Glutamatergic neuron (in vitro differentiated cells): ENCODE measurements at places on chromosomes 6 and 20.
A peak's percentile ranks its signal among the peaks of the same experiment; 100 is the strongest.

DNA sequence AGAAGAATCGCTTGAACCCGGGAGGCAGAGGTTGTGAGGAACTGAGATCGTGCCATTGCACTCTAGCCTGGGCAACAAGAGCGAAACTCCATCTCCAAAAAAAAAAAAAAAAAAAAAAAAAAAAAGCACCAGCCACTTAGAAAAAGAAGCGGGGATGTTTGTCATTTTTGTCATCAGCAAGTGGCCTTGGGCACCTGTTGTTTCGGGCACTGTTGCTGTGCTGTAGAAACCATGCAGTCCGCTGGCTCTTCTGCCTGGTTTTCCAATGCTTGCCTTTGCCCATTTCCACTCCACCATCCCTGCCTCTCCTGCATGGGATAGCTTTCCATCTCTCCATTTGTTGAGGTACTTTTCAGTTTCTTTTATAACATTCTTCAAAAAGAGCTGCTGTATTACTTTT is 129.3 kb downstream of the ARID1B start:
- DNase-seq: no peak

DNA sequence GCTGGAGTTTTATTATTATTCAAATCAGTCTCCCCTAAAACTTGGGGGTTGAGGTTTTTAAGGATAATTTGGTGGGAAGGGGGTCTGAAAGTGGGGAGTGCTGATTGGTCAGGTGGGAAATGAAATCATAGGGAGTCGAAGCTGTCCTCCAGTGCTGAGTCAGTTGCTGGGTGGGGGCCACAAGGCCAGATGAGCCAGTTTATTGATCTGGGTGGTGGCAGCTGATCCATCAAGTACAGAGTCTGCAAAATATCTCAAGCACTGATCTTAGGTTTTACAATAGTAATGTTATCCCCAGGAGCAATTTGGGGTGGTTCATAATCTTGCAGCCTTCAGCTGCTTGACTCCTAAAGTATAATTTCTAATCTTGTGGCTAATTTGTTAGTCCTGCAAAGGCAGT is 146.0 kb upstream of the SPACA1 start:
- DNase-seq: no peak

GRCh38 chr20:20664795-20665589 is 47.5 kb downstream of the RALGAPA2 start:
- DNase-seq: no peak

DNA sequence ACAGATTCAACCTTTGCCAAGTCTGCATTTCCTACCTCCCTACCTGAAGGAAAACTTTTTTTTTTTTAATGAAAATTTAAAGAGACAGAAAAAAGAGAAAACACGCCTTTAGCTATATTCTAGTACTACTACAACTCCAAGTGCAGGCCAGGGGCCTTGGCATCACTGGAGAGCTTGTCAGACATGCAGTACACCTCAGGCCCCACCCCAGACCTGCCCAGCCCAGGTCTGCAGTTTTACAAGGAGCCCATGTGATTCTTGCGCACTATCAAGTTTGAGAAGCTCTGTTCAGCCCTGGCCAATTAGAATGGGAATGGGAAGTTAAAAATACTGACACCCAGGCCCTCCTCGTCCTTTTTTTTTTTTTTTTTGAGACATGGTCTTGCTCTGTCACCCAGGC is 85.0 kb downstream of the NFATC2 start:
- DNase-seq: no peak

DNA sequence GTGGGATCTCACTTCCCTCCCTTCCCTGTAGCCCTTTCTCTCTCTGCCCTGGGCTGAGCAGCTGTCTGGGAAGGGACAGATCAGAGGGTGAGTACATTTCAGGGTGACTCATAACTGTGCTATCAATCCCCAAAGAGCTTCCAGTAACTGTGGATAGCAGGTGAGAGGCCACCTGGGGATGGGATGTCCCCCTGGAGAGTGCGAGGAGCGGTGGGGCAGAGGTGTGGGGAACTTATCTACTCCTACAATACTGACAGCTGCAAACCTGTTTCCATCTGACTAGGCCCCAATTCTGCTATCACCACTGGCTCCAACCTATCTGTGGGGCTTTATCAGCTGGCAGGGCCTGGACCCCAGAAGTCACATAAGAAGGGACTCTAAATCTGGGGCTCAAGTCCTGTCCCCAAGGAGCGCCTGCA is 32.6 kb downstream of the KCNK5 start:
- DNase-seq: no peak

DNA sequence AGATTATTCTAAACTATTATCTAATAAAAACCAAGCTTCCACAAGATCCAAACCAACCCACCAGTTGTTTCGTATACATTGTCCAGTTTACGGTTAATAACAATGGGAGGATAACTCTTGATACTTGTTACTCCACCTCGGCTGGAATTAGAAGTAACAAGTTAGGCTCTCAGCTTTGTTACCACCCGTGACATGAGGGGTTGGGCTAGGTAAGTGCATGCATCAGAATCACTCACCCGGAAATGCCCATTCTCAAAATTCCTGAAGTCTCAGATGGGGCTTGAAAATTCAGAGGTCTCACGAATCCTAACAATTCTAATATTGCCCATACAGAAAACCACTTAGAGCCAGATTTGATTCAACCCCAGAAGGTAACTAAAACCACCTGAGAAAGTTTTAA is 27.0 kb upstream of the SERPINB1 start:
- DNase-seq: no peak

DNA sequence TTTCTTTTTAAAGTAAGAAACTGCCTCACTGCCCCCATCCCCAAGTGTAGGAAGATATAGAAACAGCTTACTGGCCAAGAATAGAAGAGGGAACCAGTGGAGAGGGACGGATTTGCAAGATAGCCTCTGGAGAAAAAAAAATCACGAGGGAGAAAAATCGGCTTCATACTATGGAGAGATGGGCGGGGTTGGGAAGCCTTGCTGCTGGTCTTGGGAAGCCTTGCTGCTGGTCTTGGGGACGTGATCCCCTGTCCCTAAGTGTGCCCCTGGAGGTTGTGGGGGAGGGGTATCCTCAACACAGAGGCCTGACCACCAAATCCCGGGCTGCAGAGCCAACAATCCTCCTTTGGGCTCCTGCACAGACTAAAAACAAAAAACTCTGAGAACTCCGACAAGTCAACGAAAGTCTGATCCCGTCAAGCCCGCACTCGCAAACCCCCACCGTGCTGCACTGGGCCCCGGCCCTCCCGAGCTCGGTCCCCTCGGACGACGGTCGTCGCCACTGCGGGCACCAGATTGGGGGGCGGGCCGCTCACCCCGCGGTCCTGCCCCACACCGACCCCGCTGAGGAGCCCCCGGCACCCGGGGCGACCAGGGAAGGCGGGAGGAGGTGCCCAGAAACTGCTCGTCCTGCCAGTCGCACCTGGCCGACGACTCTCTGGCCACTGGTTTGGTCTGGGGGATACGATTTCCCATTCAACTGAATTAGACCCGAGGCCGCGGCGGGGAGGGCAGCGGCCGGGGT is 750 bp downstream of the MAP7 start:
- peak; percentile 19 for DNase-seq

GRCh38 chr6:34771727-34772126 is 14.4 kb downstream of the SNRPC start:
- DNase-seq: no peak

DNA sequence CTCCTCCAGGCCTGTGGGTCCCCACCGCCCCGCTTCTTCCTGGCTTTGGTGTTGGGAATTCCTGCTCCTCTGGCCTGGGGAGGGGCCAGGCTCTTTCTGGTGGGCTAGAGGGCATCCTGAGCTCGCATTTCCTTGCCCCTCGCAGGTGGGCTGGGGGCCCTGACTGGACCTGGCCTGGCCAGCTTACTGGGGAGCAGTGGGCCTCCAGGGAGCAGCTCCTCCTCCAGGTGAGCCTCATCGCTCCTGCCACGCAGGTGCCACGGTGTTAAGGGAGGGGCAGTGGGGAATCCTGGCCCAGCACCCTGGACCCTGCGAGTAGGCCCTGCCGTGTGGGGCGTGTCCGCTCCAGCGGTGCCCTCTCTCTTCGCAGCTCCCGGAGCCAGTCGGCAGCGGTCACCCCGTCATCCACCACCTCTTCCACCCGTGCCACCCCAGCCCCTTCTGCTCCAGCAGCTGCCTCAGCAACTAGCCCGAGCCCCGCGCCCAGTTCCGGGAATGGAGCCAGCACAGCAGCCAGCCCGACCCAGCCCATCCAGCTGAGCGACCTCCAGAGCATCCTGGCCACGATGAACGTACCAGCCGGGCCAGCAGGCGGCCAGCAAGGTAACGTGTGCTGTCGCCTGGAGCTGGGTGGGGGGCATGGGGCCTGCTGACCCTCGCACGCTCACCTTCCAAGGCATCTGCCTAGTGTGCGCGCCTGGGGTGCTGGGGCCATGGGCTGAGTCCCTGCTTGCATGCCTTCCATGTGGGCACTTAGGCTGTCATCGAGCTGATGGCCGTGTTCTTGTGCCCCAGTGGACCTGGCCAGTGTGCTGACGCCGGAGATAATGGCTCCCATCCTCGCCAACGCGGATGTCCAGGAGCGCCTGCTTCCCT is 4.7 kb downstream of the ADRM1 start:
- DNase-seq: no peak

DNA sequence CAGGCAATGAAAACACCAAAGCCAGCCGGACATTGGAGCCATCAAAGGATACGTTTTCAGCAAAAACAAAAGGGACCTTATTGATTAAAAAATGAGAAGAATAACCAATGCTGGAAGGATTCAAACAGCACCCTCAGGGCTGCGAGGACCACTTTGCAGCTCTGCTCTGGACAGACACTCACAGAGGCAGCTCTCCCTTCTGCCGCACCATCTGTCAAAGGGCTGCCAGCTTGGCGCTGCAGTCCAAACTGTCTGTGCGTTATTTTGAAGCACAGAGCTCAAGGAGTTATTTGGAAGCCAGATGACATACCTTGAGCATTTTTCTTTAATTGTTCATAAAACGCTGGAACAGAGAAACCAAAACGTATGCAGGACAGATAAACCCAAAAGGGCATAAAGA is 85.2 kb downstream of the KIF16B start:
- DNase-seq: peak; percentile 82

DNA sequence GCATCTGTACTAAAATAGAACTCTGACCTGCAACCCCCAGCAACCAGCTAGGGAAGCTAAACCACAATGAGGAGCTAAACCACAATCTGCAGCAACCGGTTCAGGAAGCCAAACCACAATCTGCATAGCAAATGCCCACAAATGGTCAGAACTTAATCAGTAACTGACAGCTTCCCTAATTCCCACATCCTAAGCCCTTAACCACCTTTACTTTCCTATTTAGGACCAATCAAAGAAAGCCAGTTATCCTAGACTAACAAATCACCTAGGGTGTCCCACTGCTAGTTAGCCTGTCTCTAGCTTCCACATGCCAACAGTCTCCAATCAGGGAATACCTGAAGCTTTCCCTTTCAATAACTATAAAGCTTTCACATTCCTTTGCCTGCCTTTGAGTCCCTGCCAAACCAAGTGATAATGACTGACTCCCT is 424.6 kb upstream of the PTCHD4 start:
- DNase-seq: no peak

GRCh38 chr6:20566109-20566508 is 31.9 kb downstream of the CDKAL1 start:
- DNase-seq: no peak

DNA sequence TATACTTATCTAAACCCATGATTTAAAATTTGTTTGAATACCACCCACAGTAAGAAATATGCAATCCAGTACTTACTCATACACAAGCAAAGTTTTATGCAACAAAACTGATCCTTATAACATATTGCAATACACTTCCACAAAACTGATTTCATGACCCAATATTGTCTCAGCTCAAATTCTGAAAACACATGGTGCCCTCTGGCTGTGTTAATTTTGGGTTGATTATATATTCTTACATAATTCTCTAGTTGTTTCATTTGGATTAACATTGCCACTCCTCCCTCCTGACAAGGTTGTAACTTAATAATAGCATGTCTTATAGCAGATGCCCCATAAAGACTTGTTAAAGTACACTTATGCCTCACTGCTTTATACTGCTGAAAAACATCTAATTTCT is 73.0 kb upstream of the TULP1 start:
- no peak for DNase-seq

DNA sequence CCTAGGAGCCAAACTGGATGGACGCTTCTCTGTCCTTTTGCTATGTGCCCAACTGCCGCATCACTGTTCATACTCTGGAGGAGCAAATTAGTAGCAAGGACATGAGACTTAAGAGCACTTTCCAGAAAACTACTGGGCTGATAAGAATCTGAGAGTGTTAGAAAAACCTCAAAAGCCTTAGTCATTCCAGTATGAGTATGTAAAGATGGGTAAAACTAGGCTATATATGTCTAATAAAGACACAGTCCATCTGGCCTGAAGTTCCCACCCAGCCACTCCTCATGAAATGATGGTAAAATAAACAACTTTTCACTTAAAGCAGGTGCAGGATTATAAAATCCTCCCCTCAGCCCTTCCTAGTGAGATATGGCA is 30.6 kb downstream of the SHLD1 start:
- no peak for DNase-seq

GRCh38 chr6:137165375-137166246 is 7.8 kb downstream of the IL22RA2 start:
- DNase-seq: no peak

DNA sequence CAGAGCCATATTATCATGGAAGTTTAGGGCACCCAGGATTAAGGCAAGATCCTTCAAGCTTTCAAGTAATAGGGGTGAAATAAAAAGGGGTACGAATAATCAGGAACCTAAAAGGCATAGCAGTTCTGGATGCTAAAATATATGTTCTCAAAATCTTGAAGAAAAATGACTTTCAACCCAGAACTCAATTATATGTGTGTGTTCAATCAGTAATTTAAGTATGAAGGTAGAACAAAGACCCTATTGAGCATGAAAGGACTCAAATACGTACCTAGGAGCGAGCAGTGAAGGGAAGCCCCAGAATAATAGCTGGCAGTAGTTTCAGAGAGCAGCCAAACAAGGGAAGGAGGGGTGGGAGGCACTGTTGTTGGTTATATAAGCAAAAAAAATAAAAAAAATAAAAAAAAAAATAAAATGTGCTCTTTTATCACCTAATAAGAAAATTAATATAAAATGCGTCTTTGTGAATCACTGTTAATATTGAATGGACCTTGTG is 45.4 kb downstream of the MYO6 start:
- no peak for DNase-seq

- DNase-seq: no peak
Observed at GRCh38 chr6:37399131-37399530, 33.9 kb upstream of the CMTR1 start.

DNA sequence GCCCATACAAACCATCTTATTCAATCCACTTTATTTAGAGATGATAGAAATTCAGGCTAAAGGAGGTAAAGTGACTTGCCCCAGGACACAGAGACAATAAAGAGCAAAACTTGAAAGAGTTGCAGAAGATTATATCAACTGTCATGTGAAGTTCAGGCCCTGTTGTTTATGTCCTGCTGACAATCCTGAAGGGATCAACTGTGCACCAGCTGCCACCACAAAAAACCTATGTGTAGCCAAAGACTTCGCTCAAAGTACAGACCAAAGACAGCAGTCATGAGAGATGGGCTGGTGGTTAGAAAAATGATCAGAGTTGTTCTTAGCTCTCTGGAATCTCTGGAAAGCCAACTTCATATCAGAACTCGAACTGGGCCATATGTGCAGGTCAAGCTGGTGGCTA is 16.0 kb upstream of the CITED2 start:
- no peak for DNase-seq
